ENCODE measurements at places on chromosomes 7 and 10. TPM values are rescaled to one million over a fixed set of nuclear protein-coding genes. Genes with fewer than 3 reads are reported as not detected.

- no peak for DNase-seq
Measured at GRCh38 chr10:79166741-79167140, 98.0 kb downstream of the ZMIZ1 start.

DNA sequence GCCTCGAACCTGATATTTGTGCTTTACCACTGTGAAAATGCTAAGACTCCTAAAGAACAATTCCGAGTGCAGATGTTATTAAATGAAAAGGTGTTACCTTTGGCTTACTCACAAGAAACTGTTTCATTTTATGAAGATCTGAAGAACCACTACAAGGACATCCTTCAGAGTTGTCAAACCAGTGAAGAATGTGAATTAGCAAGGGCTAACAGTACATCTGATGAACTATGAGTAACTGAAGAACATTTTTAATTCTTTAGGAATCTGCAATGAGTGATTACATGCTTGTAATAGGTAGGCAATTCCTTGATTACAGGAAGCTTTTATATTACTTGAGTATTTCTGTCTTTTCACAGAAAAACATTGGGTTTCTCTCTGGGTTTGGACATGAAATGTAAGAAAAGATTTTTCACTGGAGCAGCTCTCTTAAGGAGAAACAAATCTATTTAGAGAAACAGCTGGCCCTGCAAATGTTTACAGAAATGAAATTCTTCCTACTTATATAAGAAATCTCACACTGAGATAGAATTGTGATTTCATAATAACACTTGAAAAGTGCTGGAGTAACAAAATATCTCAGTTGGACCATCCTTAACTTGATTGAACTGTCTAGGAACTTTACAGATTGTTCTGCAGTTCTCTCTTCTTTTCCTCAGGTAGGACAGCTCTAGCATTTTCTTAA is 47.7 kb downstream of the MINPP1 start:
- no peak for DNase-seq

DNA sequence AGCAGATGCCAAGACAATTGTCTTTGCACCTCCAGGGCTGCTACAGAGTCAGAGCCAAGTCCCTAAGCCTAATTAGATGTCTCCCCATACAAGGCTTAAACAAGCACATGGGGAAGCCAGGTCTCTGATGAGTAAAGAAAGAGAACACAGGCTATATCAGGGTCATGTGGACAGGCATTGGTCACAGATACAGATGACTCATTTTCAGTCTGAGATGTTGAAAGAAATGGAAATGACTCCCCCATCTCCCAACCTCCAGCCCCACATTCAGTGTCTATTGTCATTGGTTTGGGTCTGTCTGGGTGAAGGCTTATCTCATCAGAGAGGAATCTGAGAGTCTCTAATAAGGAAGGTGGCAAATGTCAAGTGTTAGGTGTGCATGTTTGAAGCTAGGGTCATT is 290.1 kb upstream of the KIAA1217 start:
- DNase-seq, result no peak

GRCh38 chr10:30617070-30617469 is 12.5 kb downstream of the LYZL2 start:
- DNase-seq, result no peak

- DNase-seq, result no peak
Measured at GRCh38 chr7:157529768-157530560, 193.2 kb downstream of the DNAJB6 start.

- no peak for DNase-seq
Measured at GRCh38 chr10:45261243-45261775, 54.1 kb downstream of the OR13A1 start.

GRCh38 chr10:121615836-121616235 is 17.6 kb upstream of the FGFR2 start:
- no peak for DNase-seq

GRCh38 chr7:116911801-116912200 is 41.5 kb upstream of the ST7 start:
- DNase-seq, result no peak

GRCh38 chr7:158588085-158588877 is 658 bp upstream of the PTPRN2 start:
- DNase-seq, result no peak

DNA sequence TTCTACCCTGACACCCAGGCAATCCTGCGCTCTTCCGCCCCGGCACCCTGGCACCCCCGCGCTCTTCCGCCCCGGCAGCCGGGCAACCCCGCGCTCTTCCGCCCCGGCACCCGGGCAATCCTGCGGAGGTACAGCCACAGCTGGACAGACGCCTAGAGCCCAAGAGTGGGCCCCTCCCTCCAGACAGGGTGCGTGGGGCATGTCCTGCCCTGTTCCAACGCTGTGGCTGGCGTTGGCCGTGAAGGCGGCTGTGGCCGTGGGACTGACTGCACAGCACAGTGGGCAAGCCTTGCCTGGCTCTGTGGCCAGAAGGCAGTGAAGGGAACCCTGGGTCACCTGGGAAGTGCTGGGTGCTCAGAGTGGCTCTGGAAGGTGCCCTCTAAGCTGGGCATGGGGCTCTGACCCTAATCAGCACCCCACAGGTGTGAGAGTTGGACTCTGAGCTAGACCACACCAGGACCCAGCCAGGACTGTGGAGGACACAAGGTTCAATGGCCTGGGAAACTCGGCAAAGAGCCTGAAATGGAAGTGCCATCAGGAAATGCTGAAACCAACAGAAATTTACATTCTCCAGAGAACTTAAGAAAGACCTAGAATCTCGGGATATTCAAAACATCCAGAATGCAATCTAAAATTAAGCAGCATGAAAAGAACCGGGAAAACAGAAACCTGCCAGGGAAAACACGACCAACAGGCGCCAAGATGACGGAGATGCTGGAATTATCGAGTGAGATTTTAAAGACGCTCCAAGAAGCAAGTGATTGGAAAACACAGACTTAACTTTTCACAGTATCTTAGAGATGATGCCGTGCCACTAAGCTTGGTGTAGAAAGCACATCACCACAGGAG is 253.6 kb downstream of the ELFN1 start:
- no peak for DNase-seq

GRCh38 chr7:46539892-46540483 is 618.9 kb upstream of the IGFBP3 start:
- no peak for DNase-seq

Gene FAM25G
- not detected for polyA plus RNA-seq

Gene MRLN
- not detected for polyA plus RNA-seq

Gene CEP55
- 55.2 TPM for polyA plus RNA-seq

Gene DGKI
- 10.4 TPM for polyA plus RNA-seq

Gene AKR1C2
- polyA plus RNA-seq, result not detected

Gene LIPK
- not detected for polyA plus RNA-seq
